NCI-H524 treated with DMSO at 0.1 percent for 48 hours (cell line): ENCODE measurements at places on chromosomes 4 and X.

- DNase-seq: no peak
Observed at GRCh38 chr4:27763830-27764525, 903.3 kb downstream of the STIM2 start.

GRCh38 chrX:128464116-128464515 is 411.9 kb upstream of the ACTRT1 start:
- no peak for DNase-seq

DNA sequence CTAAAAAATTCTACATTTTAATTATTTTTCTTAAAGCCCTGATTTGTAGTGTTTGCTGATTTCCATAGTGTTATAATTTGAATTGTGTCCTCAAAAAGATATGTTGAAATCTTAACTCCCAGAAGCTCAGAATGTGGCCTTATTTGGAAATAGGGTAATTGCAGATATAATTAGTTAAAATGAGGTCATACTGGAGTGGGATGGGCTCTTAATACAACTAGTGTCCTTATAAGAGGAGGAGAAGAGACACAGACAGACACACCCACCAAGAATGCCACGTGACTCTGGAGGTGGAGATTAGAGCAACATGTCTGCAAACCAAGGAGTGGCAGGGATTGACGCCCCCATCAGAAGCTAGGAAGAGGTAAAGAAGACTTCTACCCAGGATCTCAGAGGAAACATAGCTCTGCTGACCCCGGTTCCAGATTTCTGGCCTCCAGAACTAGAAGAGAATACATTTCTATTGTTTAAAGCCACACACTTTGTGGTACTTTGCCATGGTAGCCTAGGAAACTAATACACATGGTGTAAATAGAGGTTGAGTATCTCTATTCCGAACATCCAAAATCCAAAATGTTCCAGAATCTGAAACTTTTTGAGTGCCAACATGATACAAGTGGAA is 70.5 kb upstream of the IRF2 start:
- DNase-seq: no peak

- no peak for DNase-seq
Observed at GRCh38 chrX:46621572-46621971, 48.0 kb downstream of the CHST7 start.
